ENCODE measurements at places on chromosomes 4 and X. TPM values are rescaled to one million over a fixed set of nuclear protein-coding genes. Genes with fewer than 3 reads are reported as not detected.

DNA sequence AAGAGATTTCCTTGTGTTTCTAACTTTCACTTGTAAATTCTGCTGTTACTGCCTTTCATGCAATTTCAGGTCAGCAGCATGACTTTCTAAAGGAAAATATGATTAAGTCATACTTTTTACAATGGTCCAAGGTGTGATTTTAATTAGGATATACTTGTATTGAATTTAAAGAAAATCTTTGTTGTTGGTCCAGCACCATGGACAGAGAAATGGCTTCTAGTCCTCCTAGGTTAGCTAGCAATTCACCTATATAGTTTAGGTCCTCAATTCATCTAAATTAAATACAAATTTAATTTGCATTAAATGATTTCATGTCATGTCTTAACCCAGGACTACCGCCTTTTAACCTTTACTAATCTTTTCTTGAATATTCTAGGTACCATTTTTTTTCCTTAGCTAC, 304.9 kb upstream of the RPS6KA3 start:
- DNase-seq = peak; percentile 9

- no peak for DNase-seq
These were observed 105.9 kb upstream of the SLC7A11 start for GRCh38 chr4:138348055-138348454.

DNA sequence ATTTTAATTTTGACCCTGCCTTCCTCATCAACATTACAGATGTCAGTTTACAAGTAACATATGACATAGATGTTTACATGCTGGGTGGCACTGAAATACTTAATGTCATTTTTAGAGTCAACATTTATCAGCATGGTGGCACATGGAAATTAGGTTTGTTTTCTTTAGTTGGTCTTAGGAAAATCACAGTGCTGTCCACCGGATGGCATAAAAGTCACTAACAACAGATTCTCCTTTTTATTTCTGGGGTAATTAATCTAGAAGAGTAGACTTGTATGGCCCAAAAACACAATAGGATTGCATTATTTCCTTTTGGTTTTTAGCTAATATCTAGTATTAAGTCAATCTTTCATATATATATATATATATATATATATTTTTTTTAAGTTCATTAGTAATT, 88.6 kb upstream of the HHIP start:
- DNase-seq = no peak

SLC4A4 gene
- 73.8 TPM for polyA plus RNA-seq

GPR50 gene
- not detected for polyA plus RNA-seq

CACNA1F gene
- polyA plus RNA-seq = 0.22 TPM

POF1B gene
- 0.43 TPM for polyA plus RNA-seq
